ENCODE measurements at places on chromosomes 2 and 18. TPM values are rescaled to one million over a fixed set of nuclear protein-coding genes. Genes with fewer than 3 reads are reported as not detected.
A peak's percentile ranks its signal among the peaks of the same experiment; 100 is the strongest.

DNA sequence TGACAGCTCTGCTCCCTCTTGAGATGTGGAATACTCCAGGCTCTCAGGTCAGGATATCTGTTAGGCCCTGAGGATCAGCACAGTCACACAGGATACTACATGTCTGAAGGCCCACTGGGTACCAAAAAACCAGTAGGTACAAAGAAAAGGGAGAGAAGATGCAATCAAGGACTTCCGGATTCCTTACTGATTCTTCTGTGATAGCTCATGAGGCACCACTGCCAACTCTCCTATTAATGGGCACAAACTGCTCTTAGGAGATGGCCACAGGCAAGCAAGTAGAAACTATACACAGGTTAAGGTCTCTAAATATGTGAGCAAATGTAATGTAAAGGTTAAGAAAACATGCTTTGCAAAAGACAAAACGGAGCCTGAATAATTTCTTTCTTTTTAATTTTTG, 3.5 kb downstream of the TMEM127 start:
- H3K27ac ChIP-seq = peak overlapping the region; percentile 48
- peaks cover 11% of the 10 kb centered on the region for H3K36me3 ChIP-seq
- no peak for DNase-seq

DNA sequence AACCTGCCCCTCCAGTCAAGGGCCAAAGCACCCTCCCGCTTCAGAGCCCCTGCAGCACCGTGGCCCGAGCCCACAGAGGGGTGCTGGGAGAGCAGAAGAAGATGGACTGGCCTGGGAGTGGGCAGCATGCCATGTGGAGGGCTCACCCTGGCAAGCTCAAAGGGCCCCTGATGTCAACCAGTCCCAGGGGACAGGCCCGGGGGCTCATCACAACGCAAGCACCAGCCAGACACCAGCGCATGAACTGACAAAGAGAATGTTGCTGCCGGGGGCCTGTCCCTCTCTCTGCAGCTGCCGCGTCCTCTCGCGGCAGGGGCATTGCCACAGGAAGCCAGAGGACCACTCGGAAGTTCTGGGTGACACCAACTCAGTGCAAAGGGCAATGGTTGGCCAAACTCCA, 30.3 kb upstream of the BIN1 start:
- no peak for DNase-seq
- H3K27ac ChIP-seq = no peak overlapping the region
- no peaks in the 10 kb centered on the region for H3K27me3 ChIP-seq
- no peaks in the 10 kb centered on the region for H3K4me1 ChIP-seq
- no peak overlapping the region for H3K4me3 ChIP-seq

GRCh38 chr2:6863792-6864191, 1.9 kb downstream of the CMPK2 start:
- no peak for DNase-seq
- H3K4me3 ChIP-seq = no peak overlapping the region
- peaks cover 21% of the 10 kb centered on the region for H3K36me3 ChIP-seq

GRCh38 chr2:85589982-85590791, 5.4 kb upstream of the RNF181 start:
- no peak for DNase-seq
- no peaks in the 10 kb centered on the region for H3K27me3 ChIP-seq
- peaks cover 33% of the 10 kb centered on the region for H3K4me1 ChIP-seq
- H3K27ac ChIP-seq = peak overlapping the region; percentile 18
- H3K4me3 ChIP-seq = no peak overlapping the region

- peaks cover 15% of the 10 kb centered on the region for H3K27me3 ChIP-seq
- no peak overlapping the region for H3K4me3 ChIP-seq
- H3K4me1 ChIP-seq = no peaks in the 10 kb centered on the region
- DNase-seq = no peak
Measured at GRCh38 chr2:73640946-73641766, 1.1 kb downstream of the NAT8 start.

DNA sequence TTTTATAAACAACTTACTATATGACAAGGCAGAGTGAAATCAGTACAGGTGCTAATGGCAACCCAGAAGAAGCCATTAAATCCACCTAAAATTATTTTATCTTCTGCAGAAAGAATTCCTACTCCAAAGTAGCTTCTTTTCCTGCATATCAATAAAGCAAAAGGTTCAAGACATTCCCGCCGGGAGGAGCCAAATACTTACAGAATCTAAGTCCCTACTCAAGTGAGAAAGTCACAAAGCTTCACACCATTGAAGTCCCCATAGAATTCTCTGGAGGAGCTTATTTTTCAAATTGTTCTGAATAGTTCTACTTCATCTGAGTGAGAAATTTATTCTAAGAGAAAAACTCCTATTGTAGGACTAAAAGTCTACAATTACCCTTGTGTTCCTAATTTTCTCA, 233.7 kb upstream of the HNRNPA3 start:
- H3K27ac ChIP-seq = no peak overlapping the region
- no peak for DNase-seq
- H3K4me3 ChIP-seq = no peak overlapping the region
- peaks cover 11% of the 10 kb centered on the region for H3K27me3 ChIP-seq
- H3K36me3 ChIP-seq = no peaks in the 10 kb centered on the region

GRCh38 chr2:121368836-121369235, 83.8 kb upstream of the TFCP2L1 start:
- H3K4me1 ChIP-seq = peaks cover 14% of the 10 kb centered on the region
- H3K27ac ChIP-seq = no peak overlapping the region
- H3K36me3 ChIP-seq = peaks cover 16% of the 10 kb centered on the region
- DNase-seq = no peak
- no peak overlapping the region for H3K4me3 ChIP-seq
- no peaks in the 10 kb centered on the region for H3K27me3 ChIP-seq

DNA sequence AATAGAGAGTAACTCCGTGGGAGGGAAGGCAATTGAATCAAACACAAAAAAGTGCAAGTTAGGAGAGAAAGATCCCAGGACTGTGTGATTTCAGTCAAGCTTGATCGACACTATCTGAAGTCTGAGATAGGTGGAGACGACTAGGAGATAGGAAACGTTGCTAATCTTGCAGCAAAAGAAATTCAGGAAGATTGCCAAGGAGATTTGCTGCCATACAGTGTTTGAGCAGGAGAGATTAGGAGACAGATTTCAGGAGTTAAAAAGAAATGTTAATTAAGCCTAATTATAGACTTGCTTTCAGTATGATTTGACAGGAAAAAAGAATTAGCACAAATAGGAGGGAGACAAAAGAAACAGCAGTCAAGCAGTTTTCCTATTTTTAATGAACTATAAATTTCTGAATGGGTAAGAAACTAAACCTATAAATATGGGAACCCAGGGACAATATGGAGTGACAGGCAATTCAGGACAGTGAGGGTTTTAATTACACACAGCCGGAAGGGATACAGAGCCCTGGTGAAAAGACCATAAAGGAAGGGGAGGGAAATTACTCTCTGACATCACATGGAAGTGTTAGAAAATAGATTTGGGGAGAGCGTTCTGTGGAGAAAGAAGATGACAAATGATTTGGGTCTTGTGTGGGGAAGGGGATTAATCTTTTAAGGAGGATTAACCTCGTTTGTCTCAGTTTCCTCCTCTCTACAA, 72.6 kb downstream of the SUCLG1 start:
- no peak for DNase-seq
- H3K36me3 ChIP-seq = no peaks in the 10 kb centered on the region
- H3K4me3 ChIP-seq = no peak overlapping the region
- H3K27ac ChIP-seq = no peak overlapping the region

Gene CNDP1
- not detected for total RNA-seq

Gene TMEM200C
- not detected for total RNA-seq

Gene ALK
- total RNA-seq = not detected

Gene ERICH2
- 0.58 TPM for total RNA-seq

Gene KLHL14
- total RNA-seq = 0.05 TPM

Gene AKAIN1
- not detected for total RNA-seq

Gene DSEL
- total RNA-seq = 0.23 TPM

Gene LONRF2
- total RNA-seq = 0.25 TPM

Gene ST3GAL5
- total RNA-seq = 10.4 TPM

Gene TSGA10
- total RNA-seq = 14.5 TPM

Measured in activated T-cell treated with anti-CD3 and anti-CD28 coated beads, Interleukin-2, amount 50 U/mL, for 72 hours (primary cell).